ENCODE measurements at places on chromosomes 5 and 9. TPM values are rescaled to one million over a fixed set of nuclear protein-coding genes. Genes with fewer than 3 reads are reported as not detected.

SPATA31A3 gene
- not detected for total RNA-seq

CDX1 gene
- total RNA-seq, result not detected

BARHL1 gene
- not detected for total RNA-seq

FCHSD1 gene
- 9.8 TPM for total RNA-seq

MEIKIN gene
- not detected for total RNA-seq

MRPL41 gene
- total RNA-seq, result 97.5 TPM
